Breast epithelium (tissue), 4 donors: ENCODE measurements at places on chromosomes 11 and 22. TPM values are rescaled to one million over a fixed set of nuclear protein-coding genes. Genes with fewer than 3 reads are reported as not detected.

DNA sequence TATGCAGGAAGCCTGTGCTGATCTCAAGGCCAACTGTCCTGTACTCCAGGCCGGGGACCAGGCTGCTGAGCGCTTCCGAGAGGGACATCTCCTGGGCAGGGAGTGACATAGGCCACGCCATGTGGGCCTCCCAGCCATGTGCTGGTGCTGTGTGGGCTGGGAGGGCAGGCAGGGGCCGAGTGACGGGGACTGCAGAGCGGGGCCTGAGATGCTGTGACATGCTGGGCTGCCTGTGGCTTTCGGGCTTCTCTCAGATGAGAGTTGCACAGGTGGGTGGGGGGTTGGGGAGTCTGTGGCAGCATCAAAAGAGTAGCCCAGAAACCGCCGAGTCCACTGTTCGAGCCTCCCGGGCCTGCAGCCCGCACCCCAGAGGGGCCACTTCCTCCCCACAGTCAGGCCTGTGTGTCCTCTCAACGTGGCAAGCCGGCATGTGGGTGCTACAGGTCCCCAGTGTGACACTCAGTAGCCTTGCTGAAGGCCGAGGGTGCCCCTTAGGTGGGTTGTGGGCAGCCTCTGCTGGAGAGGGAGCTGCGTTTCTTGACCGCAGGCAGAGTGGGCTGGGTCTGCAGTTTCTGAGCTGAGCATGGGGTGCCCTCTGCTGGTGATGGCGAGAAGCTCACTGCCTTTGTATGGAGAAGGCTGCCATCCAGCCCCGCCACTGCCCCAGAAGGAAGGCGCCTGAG, 101.2 kb downstream of the BCR start:
- DNase-seq, result peak; percentile 91

The ZP1 gene
- not detected for total RNA-seq

GRCh38 chr11:9688716-9689511, 25.0 kb downstream of the SWAP70 start:
- DNase-seq, result no peak

The MDK gene
- 115 TPM for total RNA-seq

DNA sequence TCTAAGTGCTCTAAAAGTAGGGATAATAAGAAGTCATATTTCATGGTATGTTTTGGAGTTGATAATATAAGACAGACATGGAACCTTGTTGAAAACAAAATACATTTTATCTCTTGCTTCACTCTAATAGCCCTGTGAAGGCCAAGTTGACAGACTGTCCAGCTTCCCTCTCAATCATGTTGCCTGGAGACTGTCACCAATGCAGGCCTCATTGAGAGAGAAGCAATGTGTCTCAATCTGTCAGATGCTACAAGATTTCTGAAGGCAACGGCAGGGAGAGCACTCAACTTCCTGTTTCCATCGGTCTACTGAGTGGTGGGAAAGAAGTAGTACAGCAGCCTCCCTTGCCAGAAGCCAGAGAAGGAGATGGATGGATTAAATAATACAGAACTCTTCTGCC, 23.6 kb upstream of the FJX1 start:
- DNase-seq, result no peak
